Sigmoid colon (tissue), 7 donors: ENCODE measurements at places on chromosomes 7 and 10.

DNA sequence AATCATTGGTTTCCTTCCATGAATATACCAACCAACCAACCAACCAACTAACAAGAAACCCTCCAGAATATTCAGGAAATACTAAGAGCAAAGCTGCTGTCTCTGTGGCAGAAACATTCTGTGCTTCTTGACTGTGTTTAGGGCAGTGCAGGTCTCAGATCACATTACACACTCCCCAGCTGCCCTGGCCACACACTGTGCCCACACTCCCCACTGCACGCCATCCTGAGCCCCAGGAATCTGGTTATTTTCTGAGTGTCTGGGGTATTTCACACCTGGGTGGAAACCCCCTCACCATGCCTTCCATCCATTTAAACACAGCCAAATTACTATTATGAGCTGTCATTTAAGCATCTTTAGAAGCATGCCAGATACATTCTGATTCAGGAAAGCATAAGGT lies 183.7 kb upstream of the ANK3 start:
- peak overlapping the region; percentile 68 for H3K27ac ChIP-seq
- no peaks in the 10 kb centered on the region for H3K36me3 ChIP-seq
- no peak overlapping the region for H3K4me3 ChIP-seq
- no peaks in the 10 kb centered on the region for H3K27me3 ChIP-seq
- no peak for DNase-seq

DNA sequence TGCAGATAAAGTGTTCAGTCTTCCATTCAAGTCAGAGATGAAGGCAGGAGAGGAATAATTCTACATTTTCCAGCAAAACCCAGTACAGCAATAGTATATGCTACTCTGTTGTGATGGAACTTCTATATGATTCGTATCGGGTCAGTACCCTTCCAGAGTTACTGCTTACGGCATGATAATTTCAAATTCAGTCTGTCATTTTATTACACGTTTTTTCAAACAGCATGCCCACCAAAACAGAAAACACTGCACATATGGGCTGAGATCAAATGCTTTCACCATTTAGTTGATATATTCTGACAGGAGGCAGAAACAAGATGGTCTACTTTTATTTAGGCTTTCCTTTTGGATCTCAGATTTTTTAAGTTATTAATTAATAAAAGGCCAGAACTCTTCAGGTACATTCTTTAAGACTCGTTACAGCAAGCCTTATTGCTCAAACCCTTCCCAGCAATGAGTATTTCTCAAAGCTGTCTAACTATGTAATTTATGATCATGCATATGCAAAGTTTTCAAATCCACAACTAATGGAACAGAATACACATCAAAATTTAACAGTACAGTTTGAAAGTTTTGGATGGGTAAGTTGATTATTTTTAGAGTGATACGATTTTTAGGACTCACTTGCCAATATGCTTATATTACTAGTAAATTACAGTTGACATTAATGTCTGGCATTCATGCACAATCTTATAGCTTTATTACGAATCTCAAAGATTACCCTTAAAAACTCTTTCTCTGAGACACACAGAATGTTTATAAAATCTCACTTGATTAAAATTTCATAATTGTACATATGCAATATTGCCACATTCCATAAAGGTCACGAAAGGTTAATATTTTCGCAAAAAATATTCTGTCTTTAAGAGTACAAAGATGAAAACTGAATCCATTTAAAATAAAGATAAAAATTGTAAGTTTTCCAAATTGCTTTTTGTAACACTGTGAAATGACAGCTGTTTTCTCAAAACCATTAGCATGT lies 91.0 kb downstream of the ANK3 start:
- no peaks in the 10 kb centered on the region for H3K27me3 ChIP-seq
- peak overlapping the region; percentile 9 for H3K27ac ChIP-seq
- no peaks in the 10 kb centered on the region for H3K36me3 ChIP-seq
- H3K4me3 ChIP-seq = peak overlapping the region; percentile 6
- DNase-seq = no peak

DNA sequence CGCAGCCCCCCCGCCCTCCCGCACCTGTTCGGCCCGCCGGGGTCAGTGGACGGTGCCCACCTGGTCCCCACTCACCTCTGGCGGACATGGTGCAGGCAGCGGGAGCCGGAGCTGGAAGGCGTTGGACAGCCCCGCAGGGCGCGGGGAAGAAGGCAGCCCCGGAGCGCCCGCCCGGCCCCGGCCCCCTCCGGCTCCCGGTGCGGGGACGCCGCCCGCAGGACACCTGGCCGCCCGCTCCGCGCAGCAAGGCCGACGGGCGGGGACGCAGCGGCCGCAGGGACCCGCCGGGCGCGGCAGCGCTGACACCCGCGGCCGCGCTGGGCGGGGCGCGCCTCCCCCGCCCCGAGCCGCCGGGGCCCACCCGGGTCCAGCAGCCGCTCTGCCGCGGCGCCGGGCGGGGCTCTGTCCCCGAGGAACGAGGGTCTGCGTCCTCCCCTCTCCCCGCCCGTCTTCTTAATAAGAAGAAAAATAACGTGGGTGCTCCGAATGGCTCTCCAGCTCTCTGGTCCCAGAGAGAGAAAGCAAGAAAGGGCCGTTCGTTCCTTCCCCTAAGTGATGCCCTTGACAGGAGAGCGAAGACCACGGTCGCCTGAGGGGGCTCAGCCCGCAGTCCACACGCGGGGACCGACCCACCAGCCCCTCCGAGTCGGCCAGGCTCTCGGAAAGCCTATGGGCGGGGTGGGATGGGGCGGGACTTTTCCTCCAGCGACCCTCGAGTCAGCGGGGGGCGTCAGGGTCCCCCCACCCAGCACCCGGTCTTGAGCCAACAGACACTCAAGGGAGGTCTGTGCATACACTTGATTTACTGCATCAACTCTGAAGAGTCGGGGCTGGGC lies 53.4 kb upstream of the FHIP2A start:
- H3K36me3 ChIP-seq = no peaks in the 10 kb centered on the region
- H3K4me3 ChIP-seq = peak overlapping the region; percentile 75
- H3K27ac ChIP-seq = peak overlapping the region; percentile 67

- no peak overlapping the region for H3K27ac ChIP-seq
- no peaks in the 10 kb centered on the region for H3K27me3 ChIP-seq
- no peaks in the 10 kb centered on the region for H3K4me1 ChIP-seq
- no peak overlapping the region for H3K4me3 ChIP-seq
Measured at GRCh38 chr7:117970801-117971200, 97.6 kb upstream of the CTTNBP2 start.

DNA sequence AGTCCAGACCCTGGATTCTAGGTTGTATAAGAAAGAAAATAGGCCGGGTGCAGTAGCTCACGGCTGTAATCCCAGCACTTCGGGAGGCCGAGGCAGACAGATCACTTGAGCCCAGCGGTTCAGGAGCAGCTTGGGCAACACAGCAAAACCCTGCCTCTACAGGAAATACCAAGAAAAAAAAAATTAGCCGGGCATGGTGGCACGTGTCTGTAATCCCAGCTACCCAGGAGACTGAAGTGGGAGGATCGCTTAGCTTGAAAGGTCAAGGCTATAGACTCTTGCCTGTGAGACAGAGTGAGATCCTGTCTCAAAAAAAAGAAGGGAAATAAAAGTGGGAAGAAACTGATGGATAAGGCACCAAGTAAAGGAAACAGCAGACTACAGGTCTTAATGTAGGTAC lies 287.9 kb upstream of the KLF14 start:
- H3K4me1 ChIP-seq = peaks cover 62% of the 10 kb centered on the region
- H3K36me3 ChIP-seq = no peaks in the 10 kb centered on the region
- H3K27me3 ChIP-seq = no peaks in the 10 kb centered on the region

DNA sequence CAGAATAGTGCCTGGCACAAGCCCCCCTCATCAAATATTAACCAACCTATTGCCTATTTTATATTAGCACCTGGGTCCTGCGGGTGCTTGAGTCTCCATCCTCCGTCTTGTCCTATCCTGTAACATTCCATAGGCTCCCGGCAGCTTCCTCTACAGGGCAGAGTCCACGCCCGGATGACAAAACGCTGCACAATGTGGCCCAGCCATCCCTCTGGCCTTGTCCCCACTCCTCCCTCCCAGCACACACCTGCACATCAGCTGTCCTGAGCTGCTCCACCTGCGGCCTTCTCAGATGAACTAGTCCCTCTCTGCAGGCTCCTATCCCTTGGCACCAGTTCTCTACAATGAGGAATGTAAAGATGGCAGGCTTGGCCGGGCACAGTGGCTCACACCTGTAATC lies 153.5 kb upstream of the PDE1C start:
- no peaks in the 10 kb centered on the region for H3K36me3 ChIP-seq
- H3K4me3 ChIP-seq = no peak overlapping the region
- no peaks in the 10 kb centered on the region for H3K4me1 ChIP-seq
- DNase-seq = no peak
- no peak overlapping the region for H3K27ac ChIP-seq

DNA sequence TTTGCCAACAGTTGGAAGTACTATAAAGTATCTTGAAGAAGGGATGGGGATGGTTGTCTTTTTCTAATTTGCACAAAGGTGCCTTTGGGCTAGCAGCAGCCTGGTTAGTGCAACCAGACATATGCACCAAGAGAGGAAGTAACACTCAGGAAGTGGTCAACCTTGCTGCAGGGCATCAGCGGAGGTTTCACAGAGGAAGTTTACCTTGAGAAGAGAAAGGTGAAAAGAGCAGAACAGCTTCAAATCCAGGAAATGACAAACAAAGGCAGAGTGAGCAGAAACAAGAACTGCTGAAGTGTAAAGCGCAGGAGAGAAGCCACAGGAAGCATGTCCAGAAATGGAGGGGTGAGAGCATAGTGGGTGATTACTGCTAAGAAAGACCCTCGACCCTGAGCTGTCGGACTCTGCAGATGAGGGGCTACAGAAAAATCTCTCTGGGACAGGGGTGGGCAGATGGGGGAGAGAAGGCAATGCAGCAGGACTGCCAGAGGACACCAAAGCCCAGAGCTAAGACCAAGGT lies 66.9 kb downstream of the STK17A start:
- H3K4me1 ChIP-seq = peaks cover 59% of the 10 kb centered on the region
- H3K27ac ChIP-seq = peak overlapping the region; percentile 67
- no peaks in the 10 kb centered on the region for H3K36me3 ChIP-seq
- no peaks in the 10 kb centered on the region for H3K27me3 ChIP-seq

DNA sequence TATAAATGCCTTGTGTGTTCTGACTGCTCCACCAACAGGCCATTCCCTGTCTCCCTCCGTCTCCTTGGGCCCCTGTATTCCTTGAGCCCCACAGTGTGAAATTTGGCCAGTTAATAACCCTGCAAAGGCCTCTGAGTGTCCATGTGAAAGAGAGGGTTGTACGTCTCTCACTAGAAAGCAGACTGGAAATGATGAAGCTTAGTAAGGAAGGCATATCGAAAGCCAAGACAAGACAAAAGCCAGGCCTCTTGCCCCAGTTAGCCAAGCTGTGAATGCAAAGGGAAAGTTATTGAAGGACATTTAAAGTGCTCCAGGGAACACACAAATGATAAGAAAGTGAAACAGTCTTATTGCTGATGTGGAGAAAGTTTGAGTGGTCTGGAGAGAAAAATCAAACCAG lies 680.2 kb downstream of the SDK1 start:
- H3K36me3 ChIP-seq = no peaks in the 10 kb centered on the region
- no peaks in the 10 kb centered on the region for H3K27me3 ChIP-seq
- no peak overlapping the region for H3K4me3 ChIP-seq
- DNase-seq = no peak
- H3K4me1 ChIP-seq = no peaks in the 10 kb centered on the region

DNA sequence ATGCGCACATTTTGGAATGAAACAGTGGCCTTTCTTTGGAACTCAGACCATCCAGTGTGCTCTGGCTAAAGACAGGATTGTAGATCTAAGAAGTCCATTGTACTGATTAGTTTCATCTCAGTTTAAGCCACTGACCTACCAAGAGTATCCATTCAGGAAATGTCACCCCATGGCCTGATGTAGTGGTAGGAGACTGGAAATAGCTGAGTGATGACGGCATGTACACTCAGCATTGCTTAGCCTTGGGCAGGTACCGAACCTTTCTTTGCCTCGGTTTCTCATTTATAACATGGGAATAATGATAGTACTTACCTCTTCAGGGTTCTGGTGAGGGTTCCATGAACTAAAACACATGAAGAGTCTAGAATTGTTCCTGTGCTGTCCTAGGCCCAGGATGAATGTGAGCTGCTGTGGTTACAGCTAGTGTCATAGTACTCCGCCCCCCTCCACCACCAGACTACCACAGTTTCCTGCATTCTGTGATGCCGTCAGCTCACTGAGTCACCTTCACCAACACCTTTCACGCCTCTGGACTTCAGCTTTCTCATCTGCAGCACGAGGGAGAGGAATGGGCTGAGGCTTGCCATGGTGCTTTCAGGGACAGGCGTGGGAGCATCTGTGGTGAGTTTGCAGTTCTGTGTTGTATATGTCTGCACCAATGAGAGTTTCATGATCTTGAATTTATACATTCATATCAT lies 484.0 kb upstream of the GALNT17 start:
- no peak overlapping the region for H3K4me3 ChIP-seq
- no peaks in the 10 kb centered on the region for H3K27me3 ChIP-seq
- no peak for DNase-seq
- H3K4me1 ChIP-seq = no peaks in the 10 kb centered on the region
- no peaks in the 10 kb centered on the region for H3K36me3 ChIP-seq
- H3K27ac ChIP-seq = no peak overlapping the region

DNA sequence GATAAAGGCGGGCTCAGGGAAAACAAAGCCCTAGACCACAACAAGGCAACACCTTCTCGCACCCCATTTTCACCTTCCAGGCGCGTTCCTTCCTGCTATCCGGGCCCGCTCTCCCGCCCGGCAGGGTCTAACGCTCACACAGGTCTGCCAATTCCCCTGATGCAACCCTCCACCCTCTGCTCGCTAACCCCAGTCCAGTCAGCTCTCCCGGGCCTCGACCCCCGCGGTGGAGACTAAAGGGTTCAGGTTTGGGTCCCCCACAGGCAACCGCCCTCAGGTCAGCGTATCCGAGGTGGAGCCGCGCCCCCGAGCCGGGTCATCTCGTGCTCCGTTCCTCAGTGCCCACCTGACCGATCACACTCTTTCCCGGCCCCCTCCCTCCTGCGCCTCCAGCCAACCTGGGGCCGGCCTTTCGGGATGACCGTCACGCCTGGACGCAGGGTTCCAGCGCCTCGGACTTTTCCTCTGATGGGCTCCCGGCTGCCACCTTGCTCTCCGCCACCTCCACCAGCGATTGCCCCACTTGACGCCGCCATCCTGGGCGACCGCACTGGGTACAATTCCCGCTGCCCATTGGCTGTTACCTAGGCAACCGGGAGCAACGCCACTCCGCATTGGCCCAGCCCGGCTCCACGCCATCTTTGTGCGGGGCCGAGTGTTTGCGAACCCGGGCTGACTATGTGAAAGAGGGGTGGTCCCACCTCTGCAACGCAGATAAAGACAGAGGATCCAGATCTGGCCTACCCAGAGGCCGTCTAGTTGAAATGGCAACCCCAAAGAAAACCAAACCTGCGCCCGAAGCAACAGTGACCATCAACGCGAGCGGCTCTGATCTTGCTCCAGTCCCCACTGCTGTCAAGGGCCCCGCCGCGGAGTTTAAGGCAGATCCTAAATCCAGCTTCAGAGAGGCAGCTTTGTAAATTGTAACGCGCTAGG lies at the start of gene MORN4:
MORN4 (minus strand) TSS at position 552 of the 936 bp plus-strand sequence. CDS start 13,847 bp downstream, outside the sequence.
- no peaks in the 10 kb centered on the region for H3K36me3 ChIP-seq
- no peaks in the 10 kb centered on the region for H3K27me3 ChIP-seq
- H3K27ac ChIP-seq = peak within 1 kb of the TSS; percentile 72

GRCh38 chr7:13920053-13920697 lies 69.3 kb downstream of the ETV1 start:
- H3K27ac ChIP-seq = no peak overlapping the region
- DNase-seq = no peak
- H3K4me3 ChIP-seq = no peak overlapping the region
- H3K36me3 ChIP-seq = no peaks in the 10 kb centered on the region
- H3K4me1 ChIP-seq = no peaks in the 10 kb centered on the region

GRCh38 chr10:103812432-103812831 lies 42.9 kb downstream of the SH3PXD2A start:
- H3K36me3 ChIP-seq = no peaks in the 10 kb centered on the region
- no peaks in the 10 kb centered on the region for H3K4me1 ChIP-seq
- no peaks in the 10 kb centered on the region for H3K27me3 ChIP-seq
